ENCODE measurements at places on chromosomes 13 and 19. TPM values are rescaled to one million over a fixed set of nuclear protein-coding genes. Genes with fewer than 3 reads are reported as not detected.
A peak's percentile ranks its signal among the peaks of the same experiment; 100 is the strongest.

SIGLECL1 gene
- not detected for total RNA-seq

DNA sequence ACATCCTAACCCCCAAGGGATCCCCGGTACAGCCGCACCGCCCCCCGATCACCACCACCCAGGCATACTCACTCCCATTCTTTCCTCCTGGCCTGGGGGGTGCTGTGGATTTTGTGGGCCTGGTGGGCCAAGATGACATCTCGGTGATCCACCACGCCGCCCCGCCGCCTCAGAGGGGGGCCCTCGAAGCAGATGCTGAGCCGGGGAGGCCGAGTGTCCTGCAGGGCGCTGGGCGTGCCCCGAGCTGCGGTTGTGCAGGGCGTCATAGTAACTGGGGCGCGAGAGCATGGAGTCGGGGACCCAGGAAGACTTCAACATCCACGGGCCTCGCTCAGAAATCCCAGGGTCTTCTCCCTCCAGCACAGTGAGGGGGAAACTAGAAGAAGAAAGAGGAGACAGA lies 93.4 kb upstream of the CACNA1A start:
- DNase-seq = no peak
- H3K36me3 ChIP-seq = no peaks in the 10 kb centered on the region
- no peaks in the 10 kb centered on the region for H3K27me3 ChIP-seq
- H3K27ac ChIP-seq = no peak overlapping the region

DNA sequence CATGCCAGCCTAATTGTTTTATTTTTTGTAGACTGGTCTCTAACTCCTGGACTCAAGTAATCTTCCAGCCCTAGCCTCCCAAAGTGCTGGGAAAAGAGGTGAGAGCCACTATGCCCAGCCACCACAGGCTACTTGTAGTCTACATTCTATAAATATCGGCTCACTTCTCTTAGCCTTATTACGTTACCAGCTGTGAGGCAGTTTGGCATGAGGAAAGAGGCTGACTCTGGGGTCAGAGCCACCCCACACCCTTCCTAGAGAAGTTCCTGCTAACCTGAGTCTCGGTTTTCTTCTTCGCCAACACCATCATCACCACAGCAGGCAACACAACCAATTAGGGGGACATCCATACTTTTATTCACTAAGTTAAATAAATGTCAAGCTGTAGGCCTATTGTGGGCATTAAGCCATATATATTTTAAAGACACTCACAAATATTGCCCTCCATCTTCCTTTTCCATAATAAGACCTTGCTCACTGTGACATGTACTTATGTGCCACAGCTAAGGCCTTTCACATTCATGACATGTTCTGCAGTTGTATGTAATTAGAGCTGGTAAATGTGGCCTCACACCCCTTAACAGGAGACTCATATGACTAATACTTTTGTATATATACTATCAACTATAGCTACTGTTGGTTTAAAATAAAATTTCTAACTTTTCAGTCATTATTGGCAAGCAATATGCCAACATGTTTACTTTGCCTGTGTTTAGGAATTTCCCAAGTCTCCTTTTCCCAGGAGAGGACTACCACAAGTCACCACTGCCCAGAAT lies 5.7 kb downstream of the SLC25A30 start:
- H3K27me3 ChIP-seq = no peaks in the 10 kb centered on the region
- DNase-seq = no peak
- peaks cover 37% of the 10 kb centered on the region for H3K4me1 ChIP-seq

DNA sequence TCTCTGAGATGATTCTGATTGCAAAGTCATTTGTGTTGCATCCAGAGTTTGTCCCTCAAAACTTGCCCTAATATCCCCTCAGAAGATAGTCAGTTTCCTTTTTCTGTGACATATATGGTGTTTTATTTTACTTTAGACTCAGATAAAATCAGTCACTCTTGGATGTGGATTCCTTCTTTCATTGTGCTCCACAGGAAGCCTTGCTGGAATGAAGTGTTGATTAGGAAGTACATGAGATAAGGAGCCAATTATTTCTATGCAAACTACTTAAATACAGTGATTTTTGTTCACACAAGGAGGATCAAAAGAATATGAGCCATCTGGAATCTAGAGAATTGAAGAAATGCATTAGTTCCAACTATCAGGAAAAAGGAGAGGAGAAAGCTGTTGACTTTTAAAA lies 107.6 kb upstream of the RXFP2 start:
- no peaks in the 10 kb centered on the region for H3K36me3 ChIP-seq
- H3K4me1 ChIP-seq = no peaks in the 10 kb centered on the region
- no peak overlapping the region for H3K4me3 ChIP-seq

FBXO46 gene
- total RNA-seq = 30.4 TPM

PSG2 gene
- not detected for total RNA-seq

DNA sequence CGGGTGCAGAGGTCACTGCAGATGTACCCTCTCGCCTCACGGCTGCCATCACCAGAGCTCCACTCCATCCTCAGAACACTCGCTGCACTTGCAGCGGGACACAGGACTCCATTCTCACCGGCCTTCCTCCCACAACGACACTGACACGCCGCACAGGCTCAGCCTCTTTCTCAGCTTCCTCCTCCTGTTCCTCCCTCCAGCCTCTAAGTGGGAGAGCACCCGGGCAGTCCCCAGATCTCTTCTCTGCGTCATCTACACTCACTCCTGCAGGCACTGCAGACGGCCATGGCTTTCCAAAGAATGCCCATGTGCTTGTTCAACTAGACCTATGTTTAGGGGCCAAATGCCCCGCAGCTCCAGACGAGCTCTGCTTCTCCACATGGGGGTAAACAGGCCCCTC lies 14.3 kb upstream of the FKRP start:
- no peaks in the 10 kb centered on the region for H3K27me3 ChIP-seq
- peaks cover 58% of the 10 kb centered on the region for H3K36me3 ChIP-seq

- DNase-seq = peak; percentile 68
- no peaks in the 10 kb centered on the region for H3K27me3 ChIP-seq
- H3K36me3 ChIP-seq = peaks cover 9% of the 10 kb centered on the region
Observed at GRCh38 chr13:110914331-110915056, 375 bp downstream of the ANKRD10 start.

DNA sequence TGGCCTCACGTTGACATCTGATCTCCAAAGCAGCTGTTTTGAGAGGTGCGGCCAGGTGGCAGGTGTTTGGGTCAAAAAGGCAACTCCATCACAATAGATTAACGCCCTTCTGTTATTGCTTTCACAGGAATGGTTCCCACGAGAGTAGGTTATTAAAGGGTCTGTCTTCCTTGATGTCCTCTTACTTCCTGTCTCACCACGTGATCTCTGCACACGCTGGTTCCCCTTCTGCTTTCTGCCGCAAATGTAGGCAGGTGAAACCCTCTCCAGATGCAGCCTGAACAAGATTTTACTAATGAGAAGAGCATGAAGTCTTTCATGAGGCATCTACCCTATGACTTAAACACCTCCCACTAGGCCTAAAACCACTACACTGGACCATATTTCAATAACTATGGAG lies 22.8 kb upstream of the ZNF564 start:
- H3K4me3 ChIP-seq = no peak overlapping the region
- DNase-seq = no peak
- no peaks in the 10 kb centered on the region for H3K27me3 ChIP-seq
- H3K4me1 ChIP-seq = peaks cover 8% of the 10 kb centered on the region
- no peak overlapping the region for H3K27ac ChIP-seq
- H3K36me3 ChIP-seq = no peaks in the 10 kb centered on the region

DNA sequence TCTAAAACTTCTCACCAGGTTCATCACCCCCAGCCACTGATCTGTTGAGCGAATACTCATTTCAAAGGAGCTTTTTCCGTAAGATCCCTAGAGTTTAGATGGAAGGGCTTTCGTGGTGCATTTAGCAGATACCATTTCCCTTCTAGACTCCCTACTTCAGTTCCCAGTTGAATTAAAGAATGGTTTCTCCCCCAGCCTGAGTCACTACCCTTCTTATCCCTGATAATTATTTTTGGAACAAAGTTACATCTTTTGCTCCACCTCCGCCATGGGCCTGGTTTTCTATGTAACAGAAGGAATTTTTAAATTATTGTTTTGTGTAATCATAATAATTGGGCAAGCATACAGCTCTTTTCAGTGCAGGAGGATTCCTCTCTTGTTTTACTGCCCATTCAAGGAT lies 22.0 kb downstream of the USPL1 start:
- peaks cover 15% of the 10 kb centered on the region for H3K4me1 ChIP-seq
- no peak overlapping the region for H3K4me3 ChIP-seq
- H3K27me3 ChIP-seq = no peaks in the 10 kb centered on the region
- H3K36me3 ChIP-seq = peaks cover 27% of the 10 kb centered on the region
- DNase-seq = no peak

GRCh38 chr13:84705982-84706710 lies 823.9 kb upstream of the SLITRK1 start:
- H3K36me3 ChIP-seq = no peaks in the 10 kb centered on the region
- no peaks in the 10 kb centered on the region for H3K4me1 ChIP-seq
- H3K27ac ChIP-seq = no peak overlapping the region
- no peak for DNase-seq

DNA sequence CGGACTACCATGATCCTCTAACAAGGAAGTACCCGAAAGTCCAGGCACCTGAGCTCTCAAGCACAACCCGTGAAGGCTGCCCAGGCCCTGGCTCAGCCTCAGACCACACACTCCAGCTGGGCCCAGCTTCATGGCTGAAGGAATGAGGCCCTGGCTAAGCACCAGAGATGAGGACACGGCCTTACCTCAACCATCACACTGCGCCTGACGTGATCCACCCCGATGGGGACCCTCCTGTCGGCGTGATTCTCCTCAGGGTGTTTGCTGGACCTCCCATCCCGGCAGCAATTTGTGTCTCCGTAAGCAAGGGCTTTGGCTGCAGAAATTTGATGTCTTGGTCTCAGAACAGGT lies 56.5 kb downstream of the F2RL3 start:
- H3K36me3 ChIP-seq = no peaks in the 10 kb centered on the region
- H3K27ac ChIP-seq = no peak overlapping the region
- DNase-seq = no peak
- H3K4me1 ChIP-seq = no peaks in the 10 kb centered on the region
- H3K4me3 ChIP-seq = no peak overlapping the region

ANO8 gene
- 5.1 TPM for total RNA-seq

- no peaks in the 10 kb centered on the region for H3K4me1 ChIP-seq
- H3K27ac ChIP-seq = no peak overlapping the region
Observed at GRCh38 chr19:31055454-31055853, 293.8 kb downstream of the TSHZ3 start.

DNA sequence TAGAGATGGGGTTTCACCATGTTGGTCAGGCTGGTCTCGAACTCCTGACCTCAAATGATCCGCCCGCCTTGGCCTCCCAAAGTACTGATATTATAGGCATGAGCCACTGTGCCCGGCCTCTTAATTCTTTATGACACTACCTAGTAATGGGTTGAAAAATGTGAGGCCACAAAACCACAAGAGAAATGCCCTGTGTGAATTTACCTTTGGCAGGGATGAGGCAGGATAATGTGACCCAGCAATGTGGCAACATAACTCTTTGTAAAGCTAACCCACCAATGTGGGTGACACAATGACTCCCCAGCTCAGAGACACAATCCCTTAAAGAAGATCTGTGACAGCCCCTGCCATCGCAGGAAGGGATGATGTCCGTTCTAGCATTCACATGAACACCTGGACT lies 533.1 kb downstream of the KLF5 start:
- H3K4me3 ChIP-seq = no peak overlapping the region
- H3K4me1 ChIP-seq = peaks cover 6% of the 10 kb centered on the region
- DNase-seq = no peak
- no peak overlapping the region for H3K27ac ChIP-seq

CARM1 gene
- 71.3 TPM for total RNA-seq

ATXN8OS gene
- total RNA-seq = not detected

DNA sequence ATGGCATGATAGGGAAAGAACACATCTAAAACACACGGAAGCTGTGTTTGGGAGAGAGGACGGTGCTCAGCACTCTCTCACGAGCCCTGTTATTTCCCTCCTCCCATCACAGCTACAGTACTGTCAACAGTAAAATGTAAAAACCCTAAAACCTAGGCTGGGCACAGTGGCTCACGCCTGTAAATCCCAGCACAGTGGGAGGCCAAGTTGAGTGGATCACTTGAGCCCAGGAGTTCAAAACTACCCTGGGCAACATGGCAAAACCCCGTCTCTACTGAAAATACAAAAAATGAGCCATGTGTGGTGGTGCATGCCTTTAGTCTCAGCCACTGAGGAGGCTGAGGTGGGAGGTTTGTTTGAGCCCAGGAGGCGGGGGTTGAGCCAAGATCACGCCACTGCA lies 54.8 kb downstream of the FOXO1 start:
- no peaks in the 10 kb centered on the region for H3K27me3 ChIP-seq
- DNase-seq = no peak
- H3K4me3 ChIP-seq = no peak overlapping the region

DNA sequence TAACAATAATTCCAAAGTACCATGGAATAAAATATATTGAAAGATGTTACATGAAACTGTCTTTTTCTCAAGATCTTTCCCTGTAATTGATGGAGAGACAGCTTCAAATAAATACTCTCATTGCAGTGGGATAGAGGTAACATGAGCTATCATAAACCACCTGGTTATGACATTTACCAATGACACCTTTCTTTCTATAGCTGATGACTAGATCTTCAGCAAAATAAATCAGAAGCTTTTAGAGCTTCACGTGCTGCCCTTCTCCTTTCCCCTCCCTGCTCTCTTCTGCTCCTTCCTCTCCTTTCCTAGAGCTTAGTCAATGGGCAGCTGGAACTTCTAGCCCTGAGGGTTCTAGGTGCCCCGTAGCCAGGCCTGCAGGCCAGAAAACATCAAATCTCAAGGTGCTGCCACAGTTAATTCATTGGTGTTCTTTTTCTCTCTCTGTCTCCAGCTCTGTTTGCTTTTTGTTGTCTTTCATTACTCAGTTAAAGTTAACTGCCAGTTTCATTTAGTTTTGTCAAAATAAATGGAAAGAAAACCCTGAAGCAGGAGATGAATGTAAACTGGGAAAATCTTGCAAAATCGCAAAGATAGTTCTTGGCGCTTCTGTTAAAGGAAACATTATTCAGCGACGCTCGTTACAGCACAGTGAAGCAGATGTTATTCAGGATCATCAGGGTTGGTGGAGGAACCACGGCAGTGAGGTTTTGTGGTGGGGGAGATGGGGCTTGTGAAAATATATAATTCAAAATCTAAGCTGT lies 8.3 kb upstream of the METTL21C start:
- no peaks in the 10 kb centered on the region for H3K36me3 ChIP-seq
- no peaks in the 10 kb centered on the region for H3K4me1 ChIP-seq
- DNase-seq = no peak
- H3K4me3 ChIP-seq = no peak overlapping the region

GRCh38 chr13:40336228-40337221 lies 329.9 kb downstream of the FOXO1 start:
- no peak overlapping the region for H3K4me3 ChIP-seq
- no peak overlapping the region for H3K27ac ChIP-seq

GRCh38 chr19:17490411-17490810 lies 20.1 kb downstream of the SLC27A1 start:
- H3K27me3 ChIP-seq = no peaks in the 10 kb centered on the region
- H3K4me3 ChIP-seq = no peak overlapping the region
- peaks cover 36% of the 10 kb centered on the region for H3K4me1 ChIP-seq
- no peaks in the 10 kb centered on the region for H3K36me3 ChIP-seq
- DNase-seq = peak; percentile 56

ANGPTL8 gene
- total RNA-seq = not detected

- H3K27me3 ChIP-seq = peaks cover 3% of the 10 kb centered on the region
- DNase-seq = peak; percentile 76
- no peaks in the 10 kb centered on the region for H3K4me1 ChIP-seq
- H3K36me3 ChIP-seq = no peaks in the 10 kb centered on the region
Observed at GRCh38 chr19:6048793-6049405, 61.4 kb downstream of the RFX2 start.

All from CD8-positive, alpha-beta memory T cell (primary cell).